ENCODE measurements at places on chromosomes 3 and 15. TPM values are rescaled to one million over a fixed set of nuclear protein-coding genes. Genes with fewer than 3 reads are reported as not detected.

- H3K4me1 ChIP-seq: peaks cover 32% of the 10 kb centered on the region
- no peaks in the 10 kb centered on the region for H3K27me3 ChIP-seq
- peaks cover 13% of the 10 kb centered on the region for H3K36me3 ChIP-seq
- H3K4me3 ChIP-seq: no peak overlapping the region
- peak overlapping the region; percentile 89 for H3K27ac ChIP-seq
These were observed 85.3 kb upstream of the LIMD1 start for GRCh38 chr3:45509038-45509767.

- peaks cover 3% of the 10 kb centered on the region for H3K27me3 ChIP-seq
- no peak for DNase-seq
- H3K27ac ChIP-seq: no peak overlapping the region
- H3K4me3 ChIP-seq: no peak overlapping the region
- no peaks in the 10 kb centered on the region for H3K4me1 ChIP-seq
These were observed 22.7 kb upstream of the LCTL start for GRCh38 chr15:66588537-66588936.

- no peaks in the 10 kb centered on the region for H3K27me3 ChIP-seq
- no peak overlapping the region for H3K4me3 ChIP-seq
- H3K27ac ChIP-seq: no peak overlapping the region
- H3K36me3 ChIP-seq: no peaks in the 10 kb centered on the region
- H3K4me1 ChIP-seq: peaks cover 2% of the 10 kb centered on the region
These were observed 36.9 kb upstream of the FILIP1L start for GRCh38 chr3:100151024-100151707.

DNA sequence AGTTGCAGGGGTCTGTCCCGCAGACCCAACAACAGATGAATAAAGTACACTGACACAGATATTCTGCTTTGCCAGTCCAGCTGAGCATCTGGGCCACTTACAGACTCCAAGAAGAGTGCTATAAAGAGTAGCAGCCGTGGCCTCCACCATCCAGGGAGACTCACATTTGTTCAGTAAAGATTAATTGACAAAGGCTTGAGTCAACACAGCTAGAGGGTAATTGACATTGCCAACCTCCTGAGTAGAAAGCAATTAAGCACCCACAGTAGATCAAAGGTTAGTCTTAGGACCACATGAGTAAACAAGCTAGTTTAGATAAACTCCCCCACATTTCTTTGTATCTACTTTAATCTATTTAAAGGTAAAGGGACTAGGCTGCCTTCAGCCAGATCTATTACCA, 16.3 kb upstream of the CRTC3 start:
- H3K4me1 ChIP-seq: no peaks in the 10 kb centered on the region
- no peak overlapping the region for H3K4me3 ChIP-seq
- no peak for DNase-seq
- H3K27me3 ChIP-seq: no peaks in the 10 kb centered on the region
- H3K36me3 ChIP-seq: no peaks in the 10 kb centered on the region

DNA sequence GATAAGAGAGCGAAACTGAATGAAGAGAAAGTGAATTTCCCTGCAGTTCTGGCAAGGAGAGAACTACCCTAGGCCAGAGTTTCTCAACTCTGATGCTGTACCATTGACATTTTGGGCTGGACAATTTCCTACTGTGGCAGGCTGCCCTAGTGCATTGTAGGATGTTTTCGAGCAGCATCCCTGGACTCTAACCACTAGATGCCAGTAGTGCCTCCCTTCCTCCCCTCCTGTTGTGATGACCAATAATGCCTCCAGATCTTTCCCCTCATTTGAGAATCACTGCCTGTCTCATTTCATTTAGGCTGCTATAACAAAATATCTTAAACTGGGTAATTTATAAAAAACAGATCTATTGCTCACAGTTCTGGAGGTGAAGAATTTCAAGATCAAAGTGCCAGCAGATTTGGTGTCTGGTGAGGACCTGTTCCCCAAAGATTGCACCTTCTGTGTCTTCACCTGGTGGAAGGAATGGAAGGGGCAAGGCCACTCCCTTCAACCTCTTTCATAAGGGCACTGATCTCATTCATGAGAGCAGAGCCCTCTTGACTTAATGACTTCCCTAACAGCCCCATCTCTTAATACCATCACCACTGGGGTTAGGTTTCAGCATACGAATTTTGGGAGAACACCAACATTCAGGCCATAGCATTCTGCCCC, 188.9 kb upstream of the MEIS2 start:
- H3K36me3 ChIP-seq: no peaks in the 10 kb centered on the region
- H3K4me1 ChIP-seq: no peaks in the 10 kb centered on the region
- DNase-seq: no peak
- H3K27me3 ChIP-seq: no peaks in the 10 kb centered on the region
- H3K27ac ChIP-seq: no peak overlapping the region

- no peak overlapping the region for H3K27ac ChIP-seq
- H3K4me1 ChIP-seq: no peaks in the 10 kb centered on the region
- H3K27me3 ChIP-seq: no peaks in the 10 kb centered on the region
- H3K36me3 ChIP-seq: peaks cover 17% of the 10 kb centered on the region
These were observed 14.2 kb upstream of the ULK3 start for GRCh38 chr15:74857082-74857655.

DNA sequence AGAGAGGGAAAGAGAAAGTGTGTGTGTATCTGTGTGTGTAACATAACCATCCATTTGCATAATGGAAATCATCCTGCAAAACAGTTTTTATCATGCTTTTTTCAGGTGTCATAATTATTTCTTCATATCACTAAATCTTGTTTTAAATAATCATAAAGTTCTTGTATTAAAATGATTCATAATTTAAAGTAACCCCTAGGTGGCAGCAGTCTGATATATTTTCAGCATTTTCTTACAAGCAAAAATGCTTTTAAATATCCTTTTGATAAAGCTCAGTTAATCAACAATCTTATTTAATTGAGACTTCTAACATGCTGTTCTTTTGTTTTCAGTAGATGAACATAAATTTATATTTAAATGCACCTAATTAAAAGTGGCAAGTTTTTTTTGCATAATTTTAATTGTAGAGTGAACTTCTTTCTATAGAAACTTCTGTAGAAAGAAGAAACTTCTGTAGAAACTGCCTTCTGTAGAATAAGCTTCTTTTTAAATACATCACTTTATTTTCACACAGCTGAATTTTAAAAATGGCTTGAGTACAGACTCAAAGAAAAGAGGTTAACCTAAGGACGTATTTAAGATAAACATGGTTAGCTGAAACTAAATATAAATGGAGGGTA, 72.5 kb downstream of the OPA1 start:
- no peak overlapping the region for H3K4me3 ChIP-seq
- DNase-seq: peak; percentile 57
- H3K27me3 ChIP-seq: no peaks in the 10 kb centered on the region

GRCh38 chr3:52978109-52978754, 67.6 kb downstream of the SFMBT1 start:
- no peaks in the 10 kb centered on the region for H3K27me3 ChIP-seq
- peaks cover 8% of the 10 kb centered on the region for H3K4me1 ChIP-seq
- no peaks in the 10 kb centered on the region for H3K36me3 ChIP-seq
- no peak for DNase-seq

DNA sequence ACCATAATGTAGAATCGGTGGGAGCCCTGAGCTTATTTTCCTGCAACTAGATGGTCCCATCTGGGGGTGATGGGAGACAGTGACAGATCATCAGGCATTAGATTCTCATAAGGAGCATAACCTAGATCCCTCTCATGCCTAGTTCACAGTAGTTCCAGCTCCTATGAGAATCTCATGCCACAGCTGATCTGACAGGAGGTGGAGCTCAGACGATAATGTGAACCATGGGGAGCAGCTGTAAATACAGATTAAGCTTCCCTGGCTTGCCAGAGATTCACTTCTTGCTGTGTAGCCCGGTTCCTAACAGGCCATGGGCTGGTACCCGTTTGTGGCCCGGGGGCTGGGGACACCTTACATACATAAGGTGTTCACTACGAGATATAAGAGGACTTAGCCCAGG, 67.5 kb upstream of the LRRFIP2 start:
- H3K36me3 ChIP-seq: no peaks in the 10 kb centered on the region
- no peak for DNase-seq
- H3K4me3 ChIP-seq: peak overlapping the region; percentile 86
- peaks cover 17% of the 10 kb centered on the region for H3K4me1 ChIP-seq
- H3K27me3 ChIP-seq: no peaks in the 10 kb centered on the region
- H3K27ac ChIP-seq: peak overlapping the region; percentile 97

GRCh38 chr3:168511428-168512014, 415.8 kb upstream of the GOLIM4 start:
- no peak overlapping the region for H3K27ac ChIP-seq
- H3K4me1 ChIP-seq: no peaks in the 10 kb centered on the region
- H3K4me3 ChIP-seq: no peak overlapping the region
- no peak for DNase-seq
- no peaks in the 10 kb centered on the region for H3K27me3 ChIP-seq
- H3K36me3 ChIP-seq: no peaks in the 10 kb centered on the region

DNA sequence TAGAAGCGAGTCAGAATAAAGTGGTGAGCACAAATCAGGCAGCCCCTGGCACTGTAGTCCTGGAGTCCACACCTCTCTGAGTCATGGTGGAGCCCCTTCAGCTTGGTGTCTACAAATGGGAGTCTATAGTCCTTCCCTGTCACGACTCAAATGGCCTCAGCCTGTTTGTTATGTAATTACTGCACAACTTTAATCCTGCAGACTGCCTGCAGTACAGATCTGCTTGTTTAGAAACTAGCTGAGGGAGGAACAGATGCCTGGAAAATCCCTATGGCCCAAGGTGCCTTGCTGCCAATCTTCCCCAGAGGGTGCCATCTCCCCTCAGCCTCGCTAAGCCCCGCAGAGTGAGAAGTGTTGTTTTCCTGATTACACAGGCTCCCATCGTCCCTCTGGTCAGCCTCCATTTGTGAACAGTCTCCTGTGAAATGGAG, 3.9 kb upstream of the CXCR6 start:
- H3K4me1 ChIP-seq: peaks cover 9% of the 10 kb centered on the region
- no peak overlapping the region for H3K27ac ChIP-seq
- no peak overlapping the region for H3K4me3 ChIP-seq

GRCh38 chr15:63447017-63447676, 57.2 kb upstream of the USP3 start:
- no peaks in the 10 kb centered on the region for H3K36me3 ChIP-seq
- H3K27ac ChIP-seq: no peak overlapping the region
- H3K4me1 ChIP-seq: no peaks in the 10 kb centered on the region
- H3K4me3 ChIP-seq: no peak overlapping the region

DNA sequence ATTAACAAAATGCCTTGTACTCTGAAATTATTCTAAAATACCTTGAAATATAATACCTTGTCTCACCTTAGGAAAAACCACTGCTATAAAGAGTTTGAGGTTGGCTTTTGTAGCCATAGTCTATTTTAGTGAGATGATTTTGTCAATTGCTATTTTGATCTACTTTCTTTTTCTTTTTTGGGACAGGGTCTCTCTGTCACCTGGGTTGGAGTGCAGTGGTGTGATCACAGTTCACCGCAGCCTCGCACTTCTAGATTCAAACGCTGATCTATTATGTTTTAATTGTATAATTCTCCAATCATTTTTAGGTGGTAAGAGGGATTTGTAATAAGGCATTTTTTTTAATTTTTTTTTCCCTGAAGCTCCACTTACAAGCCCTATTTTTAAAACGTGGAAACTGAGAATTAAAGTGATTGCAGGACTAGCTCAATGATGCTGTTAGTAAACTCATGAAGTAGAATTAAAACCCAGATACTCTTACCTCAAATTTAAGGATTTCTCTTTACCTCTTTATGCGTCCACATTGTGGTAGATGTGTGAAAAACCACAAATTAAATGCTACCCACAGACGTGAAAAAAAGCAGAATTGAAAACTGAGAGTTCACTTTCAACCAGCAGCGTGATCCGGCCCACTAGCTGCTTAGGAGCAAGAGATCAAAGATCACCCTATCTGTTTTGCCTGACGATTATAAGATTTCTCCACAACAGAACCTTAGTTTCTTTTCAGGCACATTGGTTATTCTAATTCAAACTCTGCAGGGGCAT, 384.2 kb downstream of the CGGBP1 start:
- H3K27me3 ChIP-seq: no peaks in the 10 kb centered on the region
- no peak overlapping the region for H3K4me3 ChIP-seq
- no peak for DNase-seq

DNA sequence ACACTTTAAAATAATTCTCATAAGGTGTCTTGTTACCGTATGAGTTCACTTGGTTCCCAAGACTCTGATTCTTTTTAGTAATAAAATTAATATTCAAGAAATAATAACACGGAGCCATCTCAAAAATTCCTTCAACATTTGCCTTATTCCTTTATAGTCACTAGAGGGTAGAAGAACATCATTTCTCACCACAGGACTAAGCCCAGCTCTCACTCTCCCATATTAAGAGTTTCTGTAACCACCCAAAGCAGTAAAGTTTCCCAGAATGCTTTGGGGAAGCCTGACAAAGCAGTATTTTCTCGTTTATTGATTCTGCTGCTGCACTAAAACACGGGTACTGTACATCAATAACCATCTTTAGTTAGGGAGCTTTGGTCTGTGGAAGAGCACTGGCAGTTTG, 114.9 kb downstream of the MCTP2 start:
- no peaks in the 10 kb centered on the region for H3K27me3 ChIP-seq
- H3K27ac ChIP-seq: no peak overlapping the region

ANKUB1 gene
- total RNA-seq: not detected

CCR1 gene
- total RNA-seq: 1.1 TPM

CPB1 gene
- total RNA-seq: 1.1 TPM

ZNF620 gene
- 1.1 TPM for total RNA-seq

SLC2A2 gene
- total RNA-seq: not detected

ARHGEF26 gene
- total RNA-seq: 3.6 TPM

ZNF710 gene
- total RNA-seq: 10.9 TPM

P2RY13 gene
- total RNA-seq: not detected

PRC1 gene
- total RNA-seq: 17.1 TPM

Measured in osteoblast (primary cell).